ENCODE measurements at places on chromosomes 5 and 9.

GRCh38 chr9:15982182-15982581, 429.3 kb downstream of the CCDC171 start:
- no peak for DNase-seq

- no peak for DNase-seq
Observed at GRCh38 chr9:122096620-122097415, 3.7 kb upstream of the TTLL11 start.

GRCh38 chr5:187042-187431, 4.3 kb upstream of the LRRC14B start:
- DNase-seq, result no peak

GRCh38 chr9:112665347-112665746, 52.6 kb downstream of the INIP start:
- DNase-seq, result no peak

DNA sequence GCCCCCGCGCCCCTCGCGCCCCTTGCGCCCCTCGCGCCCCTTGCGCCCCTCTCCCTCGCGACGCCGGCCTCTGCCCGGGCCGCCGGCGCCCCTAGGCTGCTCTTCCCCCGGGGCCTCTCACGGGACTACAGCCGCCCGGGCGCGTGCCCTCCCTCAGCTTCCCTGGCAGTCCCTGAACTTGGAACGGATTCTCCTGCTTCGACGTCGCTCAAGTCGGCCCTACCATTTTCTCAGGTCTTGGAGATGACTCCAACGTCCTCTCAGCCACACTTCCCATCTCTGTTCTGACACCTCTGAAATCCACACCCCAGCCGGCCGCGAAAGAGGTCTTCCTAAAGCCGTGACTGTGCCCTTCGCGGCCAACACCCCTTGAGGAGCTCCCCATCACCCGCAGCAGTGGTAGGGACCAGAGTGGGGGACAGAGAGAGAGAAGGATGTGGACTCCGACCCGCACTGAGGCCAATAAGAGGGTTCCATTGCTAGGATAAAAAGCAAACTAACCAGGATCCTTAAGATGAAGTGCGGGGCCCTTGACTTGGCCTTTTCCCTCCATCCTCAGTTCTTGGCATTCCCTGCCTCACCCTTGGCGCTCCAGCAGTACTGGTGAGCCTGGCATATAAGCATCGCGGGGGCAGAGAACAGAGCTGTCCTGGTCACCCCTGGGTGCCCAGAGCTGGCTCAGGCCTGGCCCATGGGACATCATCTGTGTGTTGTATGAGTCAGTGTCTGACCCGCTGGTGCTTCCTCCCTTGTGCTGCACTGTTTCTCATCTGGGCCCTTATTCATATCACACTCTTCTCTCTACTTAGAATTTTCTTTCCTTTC, 38.6 kb upstream of the GARNL3 start:
- no peak for DNase-seq

Data from activated CD4-positive, alpha-beta T cell treated with anti-CD3 and anti-CD28 coated beads, Interleukin-2, amount 50 U/mL, for 48 hours (primary cell).